ENCODE measurements at places on chromosomes 7 and 10.

DNA sequence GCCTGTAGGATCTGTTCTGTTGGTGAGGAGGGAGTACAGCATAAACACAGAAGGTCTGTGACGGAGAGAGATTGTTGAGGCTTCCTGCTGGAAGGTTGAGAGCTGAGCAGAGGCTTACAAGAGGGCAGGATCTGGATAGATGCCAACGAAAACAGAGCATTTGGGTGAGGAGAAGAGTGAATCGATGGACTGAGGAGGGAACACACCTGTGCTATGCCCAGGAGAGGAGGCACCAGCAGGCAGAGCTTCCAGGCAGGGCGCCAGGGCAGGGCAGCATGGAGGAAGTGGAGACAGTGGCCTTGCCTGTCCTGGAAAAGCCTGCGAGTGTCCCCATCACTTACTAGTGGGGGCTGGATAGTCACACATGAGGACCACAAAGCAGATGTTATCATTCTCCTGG is 282.9 kb downstream of the PAXIP1 start:
- DNase-seq, result no peak

- DNase-seq, result no peak
These were observed 687.6 kb downstream of the AUTS2 start for GRCh38 chr7:70285854-70286253.

- no peak for DNase-seq
These were observed 904 bp downstream of the LBX1 start for GRCh38 chr10:101228153-101228965.

DNA sequence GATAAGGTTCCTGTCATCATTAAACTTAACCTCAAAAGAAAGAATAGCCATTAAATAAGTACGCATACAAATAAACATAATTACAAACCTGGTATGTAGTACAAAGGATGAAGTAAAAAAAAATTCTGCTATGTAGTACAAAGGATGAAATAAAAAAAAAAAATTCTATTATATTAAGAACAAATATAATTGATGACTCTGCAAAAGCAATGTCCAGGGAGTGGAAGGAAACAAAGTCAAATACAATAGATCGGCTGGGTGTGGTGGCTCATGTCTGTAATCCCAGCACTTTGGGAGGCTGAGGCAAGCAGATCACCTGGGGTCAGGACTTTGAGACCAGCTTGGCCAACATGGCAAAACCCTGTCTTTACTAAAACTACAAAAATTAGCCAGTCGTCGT is 56.9 kb downstream of the ABI1 start:
- no peak for DNase-seq

DNA sequence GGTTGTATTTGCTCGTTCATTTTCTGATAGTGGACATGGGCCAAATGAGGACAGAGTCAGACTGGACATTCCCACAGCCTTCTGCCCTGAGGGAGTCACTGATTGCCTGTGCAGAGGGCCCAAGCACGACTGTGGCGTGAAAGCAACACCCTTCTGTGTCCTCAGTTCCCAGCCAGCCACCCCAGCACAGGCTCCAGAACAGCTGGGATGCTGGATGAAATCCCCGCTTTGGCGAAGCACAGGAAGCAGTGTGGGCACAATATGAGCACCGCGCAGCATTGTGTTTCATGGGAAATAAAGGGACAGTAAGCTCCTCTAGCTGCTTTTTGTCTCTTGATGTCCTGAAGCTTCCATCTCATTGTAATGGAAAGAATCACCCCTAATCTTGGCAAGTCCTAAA is 20.5 kb downstream of the TRIL start:
- DNase-seq, result no peak

- no peak for DNase-seq
These were observed 654 bp upstream of the SLF2 start for GRCh38 chr10:100912013-100912604.

DNA sequence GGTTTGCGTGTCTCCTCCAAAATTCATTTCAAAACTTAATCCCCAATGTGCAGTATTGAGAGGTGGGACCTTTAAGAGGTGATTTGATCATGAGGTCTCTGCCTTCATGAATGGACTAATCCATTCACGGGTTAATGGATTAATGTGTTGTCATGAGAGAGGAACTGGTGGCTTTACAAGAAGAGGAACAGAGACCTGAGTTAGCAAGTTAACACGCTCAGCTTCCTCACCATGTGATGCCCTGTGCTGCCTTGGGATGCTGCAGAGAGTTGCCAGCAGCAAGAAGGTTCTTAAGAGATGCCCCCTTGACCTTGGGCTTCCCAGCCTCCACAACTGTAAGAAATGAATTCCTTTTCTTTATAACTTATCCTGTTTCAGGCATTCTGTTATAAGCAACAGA is 3.7 kb upstream of the TCTN3 start:
- no peak for DNase-seq

- DNase-seq, result no peak
These were observed 10.7 kb upstream of the FMC1 start for GRCh38 chr7:139330333-139331030.

DNA sequence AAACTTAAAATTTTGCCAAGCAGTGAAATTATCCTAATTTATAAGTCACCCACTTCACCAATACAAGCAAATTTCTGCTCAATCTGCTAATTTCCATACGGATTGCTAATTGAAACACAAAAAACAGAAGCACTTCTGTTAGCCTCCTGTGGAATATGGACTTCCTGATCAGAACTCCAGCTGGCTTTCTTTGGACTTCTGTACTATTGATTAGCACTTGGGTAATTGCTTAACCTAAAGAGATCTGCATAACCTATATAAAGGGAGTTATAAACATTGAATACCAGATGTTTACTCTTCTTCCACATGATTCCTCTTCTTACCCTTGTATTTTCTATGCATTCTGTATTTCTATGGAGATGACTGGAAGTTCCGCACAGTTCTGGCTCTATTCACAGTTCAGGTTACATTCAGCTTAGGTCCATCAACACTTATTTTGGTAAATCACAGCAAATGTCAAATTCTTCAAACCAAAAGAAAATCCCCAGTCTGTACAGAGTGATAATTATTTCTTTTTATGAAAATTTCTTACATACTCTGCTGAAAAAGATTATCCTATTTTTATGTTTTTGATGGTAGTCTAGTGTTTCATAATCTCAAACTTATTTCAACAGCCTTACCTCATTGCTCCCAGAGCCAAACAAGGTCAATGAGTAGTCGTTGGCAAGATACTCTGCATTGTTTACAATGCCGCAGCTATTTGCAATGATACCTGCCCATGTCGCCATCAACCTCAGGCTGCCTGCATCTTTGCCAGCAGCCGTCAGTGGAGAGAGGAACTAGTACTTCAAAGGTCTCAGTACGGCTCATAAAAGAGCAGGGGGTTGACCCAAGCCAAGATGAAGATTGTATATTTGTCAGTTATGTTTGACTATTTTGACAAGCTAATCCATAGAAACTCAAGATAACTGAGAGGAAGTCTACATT is 225.6 kb downstream of the AHR start:
- no peak for DNase-seq

GRCh38 chr10:70331486-70332268 is 47.9 kb upstream of the NPFFR1 start:
- no peak for DNase-seq

GRCh38 chr10:50526185-50526584 is 97.6 kb downstream of the SGMS1 start:
- DNase-seq, result no peak

- no peak for DNase-seq
These were observed 329.3 kb upstream of the FZD8 start for GRCh38 chr10:35971397-35971796.

DNA sequence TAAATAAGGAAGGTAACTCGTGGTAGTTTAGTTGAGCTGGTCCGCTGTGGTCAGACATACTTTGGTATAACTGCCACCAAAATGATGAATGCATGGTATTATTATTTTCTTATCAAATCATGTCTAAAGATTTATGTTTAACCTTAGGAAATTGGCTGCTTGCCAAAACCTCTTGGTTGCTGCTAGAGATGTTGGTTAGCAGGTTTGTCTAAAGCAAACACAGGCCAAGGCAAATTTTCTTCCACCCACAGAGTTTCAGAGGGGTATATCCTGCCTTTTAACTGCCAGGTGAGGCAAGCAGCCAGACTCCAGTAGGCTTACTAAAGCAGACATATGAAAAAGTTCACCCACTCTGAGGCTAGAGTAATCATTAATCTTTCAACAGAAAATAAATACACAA is 101.4 kb downstream of the SEMA3E start:
- no peak for DNase-seq

DNA sequence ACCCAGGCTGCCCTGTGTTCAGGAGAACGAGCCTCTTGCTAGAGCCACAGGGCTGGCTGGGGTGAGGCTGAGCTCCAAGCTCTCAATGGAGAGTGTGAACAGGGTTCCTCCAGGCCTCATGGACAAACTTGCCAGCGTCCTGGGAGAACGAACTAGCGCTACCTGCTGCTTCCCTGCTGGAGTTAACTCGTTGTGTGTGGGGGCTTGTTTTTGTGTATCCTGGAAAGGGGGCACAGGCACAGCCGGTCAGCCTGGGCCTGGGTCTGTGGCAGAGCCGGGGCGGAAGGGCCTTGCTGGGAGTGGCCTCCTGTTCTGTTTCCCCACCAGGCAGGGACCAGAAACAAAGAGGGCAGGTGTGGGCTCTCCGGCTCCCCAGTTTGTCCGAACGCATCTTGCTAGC is 259.2 kb downstream of the DNAJB6 start:
- DNase-seq, result no peak

DNA sequence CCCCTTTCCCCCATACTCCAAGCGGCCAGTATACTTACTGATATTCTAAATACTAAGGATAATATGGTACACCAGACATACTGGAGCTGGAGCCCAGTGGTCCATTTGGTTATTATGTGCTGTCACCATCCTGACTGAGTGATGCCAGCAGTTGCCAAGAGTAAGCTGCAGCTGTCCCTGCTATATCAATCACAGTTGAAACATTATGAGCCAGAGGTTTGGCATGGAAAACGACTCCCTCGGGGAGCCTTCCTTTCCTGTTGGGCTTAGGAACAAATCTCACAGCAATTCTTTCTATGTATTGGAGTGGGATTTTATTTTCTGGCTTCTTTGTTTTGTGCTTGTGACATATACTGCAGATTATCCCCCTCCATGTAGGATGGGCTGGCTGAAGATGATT is 32.6 kb downstream of the STRIP2 start:
- DNase-seq, result no peak

DNA sequence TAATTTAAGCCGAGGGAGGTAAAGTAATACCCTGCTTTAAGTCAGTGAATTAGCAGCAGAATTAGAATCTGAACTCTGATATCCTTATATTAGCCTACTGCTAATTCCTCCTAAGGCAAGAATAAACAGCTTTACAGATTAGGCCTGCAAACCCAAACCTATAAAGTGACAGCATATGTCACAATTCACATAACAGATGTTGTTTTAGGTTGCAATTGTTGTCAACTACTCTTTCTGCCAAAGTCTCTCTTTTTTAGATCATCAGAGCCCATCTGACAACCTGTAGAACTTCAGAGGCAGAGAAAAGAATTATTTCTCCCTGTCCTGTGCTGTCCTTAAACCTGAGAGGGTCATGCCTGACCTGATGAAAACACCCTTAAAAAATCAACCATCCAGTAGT is 167.2 kb downstream of the PRKG1 start:
- DNase-seq, result no peak

- no peak for DNase-seq
These were observed 5.8 kb downstream of the MACC1 start for GRCh38 chr7:20211376-20211775.

GRCh38 chr10:133390597-133391248 is 3.2 kb upstream of the MTG1 start:
- DNase-seq, result no peak

DNA sequence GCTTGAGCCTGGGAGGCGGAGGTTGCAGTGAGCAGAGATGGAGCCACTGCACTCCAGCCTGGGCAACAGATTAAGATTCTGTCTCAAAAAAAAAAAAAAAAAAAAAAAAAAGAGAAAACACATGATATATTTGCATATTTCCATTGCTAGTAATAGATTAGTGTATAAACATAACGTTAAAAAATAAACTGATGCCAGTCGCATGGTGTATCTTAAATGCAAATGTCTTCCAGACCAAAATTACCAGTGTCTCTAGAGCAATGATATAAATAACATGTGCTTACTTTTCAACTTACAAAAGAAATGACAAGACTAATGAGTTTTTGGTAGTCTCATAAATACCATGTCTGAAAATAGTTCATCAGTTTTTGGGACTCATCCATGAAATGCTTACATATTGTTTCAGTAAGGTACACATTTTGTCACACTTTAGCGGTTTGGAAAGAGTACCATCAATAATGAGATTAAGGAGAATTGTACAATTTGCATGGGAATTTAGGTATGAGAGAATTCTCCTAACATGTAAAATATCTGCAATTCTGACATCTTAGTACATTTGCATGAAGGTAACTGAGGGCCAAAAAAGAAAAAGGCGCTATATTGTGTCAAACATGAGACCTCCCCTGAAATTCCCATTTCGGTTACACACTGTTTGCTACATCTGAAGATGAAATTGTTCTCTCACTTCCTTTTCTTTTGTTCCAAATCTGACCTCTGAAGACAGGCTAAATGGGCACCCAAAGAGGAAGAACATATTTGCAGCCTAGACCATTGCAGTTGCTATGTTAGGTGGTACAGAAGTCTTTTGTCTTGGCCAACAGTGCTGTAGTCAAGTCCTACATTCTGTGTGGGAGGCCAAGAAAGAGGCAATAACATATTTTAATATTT is 51.5 kb upstream of the PIP4K2A start:
- DNase-seq, result no peak

DNA sequence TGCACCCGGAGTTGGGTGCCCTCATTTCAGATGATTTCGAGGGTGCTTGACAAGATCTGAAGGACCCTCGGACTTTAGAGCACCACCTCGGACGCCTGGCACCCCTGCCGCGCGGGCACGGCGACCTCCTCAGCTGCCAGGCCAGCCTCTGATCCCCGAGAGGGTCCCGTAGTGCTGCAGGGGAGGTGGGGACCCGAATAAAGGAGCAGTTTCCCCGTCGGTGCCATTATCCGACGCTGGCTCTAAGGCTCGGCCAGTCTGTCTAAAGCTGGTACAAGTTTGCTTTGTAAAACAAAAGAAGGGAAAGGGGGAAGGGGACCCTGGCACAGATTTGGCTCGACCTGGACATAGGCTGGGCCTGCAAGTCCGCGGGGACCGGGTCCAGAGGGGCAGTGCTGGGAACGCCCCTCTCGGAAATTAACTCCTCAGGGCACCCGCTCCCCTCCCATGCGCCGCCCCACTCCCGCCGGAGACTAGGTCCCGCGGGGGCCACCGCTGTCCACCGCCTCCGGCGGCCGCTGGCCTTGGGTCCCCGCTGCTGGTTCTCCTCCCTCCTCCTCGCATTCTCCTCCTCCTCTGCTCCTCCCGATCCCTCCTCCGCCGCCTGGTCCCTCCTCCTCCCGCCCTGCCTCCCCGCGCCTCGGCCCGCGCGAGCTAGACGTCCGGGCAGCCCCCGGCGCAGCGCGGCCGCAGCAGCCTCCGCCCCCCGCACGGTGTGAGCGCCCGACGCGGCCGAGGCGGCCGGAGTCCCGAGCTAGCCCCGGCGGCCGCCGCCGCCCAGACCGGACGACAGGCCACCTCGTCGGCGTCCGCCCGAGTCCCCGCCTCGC is at the start of gene EGFR:
Gene EGFR, plus strand, starts transcription at position 657 of the 830 bp plus-strand sequence. CDS start 261 bp downstream, outside the sequence.
- DNase-seq, result no peak
